ENCODE measurements at places on chromosomes 2 and 18. TPM values are rescaled to one million over a fixed set of nuclear protein-coding genes. Genes with fewer than 3 reads are reported as not detected.

DNA sequence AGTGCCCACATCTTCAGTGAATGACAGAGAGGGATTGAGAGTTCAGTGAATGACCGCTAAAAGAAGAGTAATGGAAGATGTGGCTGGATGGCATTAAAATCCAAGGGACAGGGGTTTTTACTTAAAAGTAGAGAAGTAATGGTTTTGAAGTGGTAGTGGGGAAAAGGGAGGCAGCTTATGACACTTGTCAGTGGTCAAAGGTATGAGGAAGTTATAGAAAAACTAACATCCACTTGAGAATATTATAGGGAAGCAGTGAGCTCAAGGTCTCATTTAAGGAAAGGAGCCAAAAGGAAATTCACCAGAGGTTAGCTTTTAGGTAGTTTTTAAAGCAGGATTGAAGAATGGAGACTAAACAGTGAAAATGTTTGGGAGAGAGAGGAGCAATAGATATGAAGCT is 24.3 kb downstream of the CDK15 start:
- peak overlapping the region; percentile 42 for H3K27ac ChIP-seq
- no peaks in the 10 kb centered on the region for H3K27me3 ChIP-seq
- no peak for DNase-seq

- H3K4me1 ChIP-seq: peaks cover 2% of the 10 kb centered on the region
- peak overlapping the region; percentile 44 for H3K4me3 ChIP-seq
- no peak for DNase-seq
Measured at GRCh38 chr2:172931256-172931894, 144.3 kb upstream of the MAP3K20 start.

- no peaks in the 10 kb centered on the region for H3K27me3 ChIP-seq
- H3K36me3 ChIP-seq: no peaks in the 10 kb centered on the region
- no peak for DNase-seq
- H3K4me1 ChIP-seq: no peaks in the 10 kb centered on the region
- no peak overlapping the region for H3K4me3 ChIP-seq
Measured at GRCh38 chr2:236012155-236012554, 156.0 kb downstream of the GBX2 start.

Gene KCNS3
- total RNA-seq: 6.7 TPM

DNA sequence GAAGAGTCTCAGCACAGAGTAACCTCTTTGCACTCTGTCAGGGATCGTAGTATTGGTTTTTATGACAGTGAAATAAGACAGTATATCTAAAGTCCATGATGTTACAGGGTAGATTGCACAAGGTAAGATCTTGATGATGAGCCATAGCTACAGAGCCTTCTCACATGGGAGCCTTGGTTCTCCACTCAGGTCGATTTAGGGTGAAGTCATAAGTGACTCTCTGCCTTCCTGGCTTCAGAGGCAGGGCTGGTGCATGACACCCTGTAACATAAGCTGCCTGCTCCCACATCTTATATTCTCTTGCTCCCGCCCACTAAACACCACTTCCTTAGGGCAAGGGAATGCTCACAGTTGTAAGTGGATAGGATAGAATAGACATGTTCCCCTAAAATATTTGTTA is 13.3 kb downstream of the DAPL1 start:
- no peaks in the 10 kb centered on the region for H3K4me1 ChIP-seq
- no peaks in the 10 kb centered on the region for H3K27me3 ChIP-seq
- H3K4me3 ChIP-seq: no peak overlapping the region
- H3K36me3 ChIP-seq: no peaks in the 10 kb centered on the region

GRCh38 chr2:16614314-16614860 is 51.2 kb downstream of the CYRIA start:
- no peak for DNase-seq
- no peaks in the 10 kb centered on the region for H3K27me3 ChIP-seq
- H3K36me3 ChIP-seq: peaks cover 3% of the 10 kb centered on the region
- H3K27ac ChIP-seq: no peak overlapping the region
- no peaks in the 10 kb centered on the region for H3K4me1 ChIP-seq

Gene EHD3
- 22.5 TPM for total RNA-seq

DNA sequence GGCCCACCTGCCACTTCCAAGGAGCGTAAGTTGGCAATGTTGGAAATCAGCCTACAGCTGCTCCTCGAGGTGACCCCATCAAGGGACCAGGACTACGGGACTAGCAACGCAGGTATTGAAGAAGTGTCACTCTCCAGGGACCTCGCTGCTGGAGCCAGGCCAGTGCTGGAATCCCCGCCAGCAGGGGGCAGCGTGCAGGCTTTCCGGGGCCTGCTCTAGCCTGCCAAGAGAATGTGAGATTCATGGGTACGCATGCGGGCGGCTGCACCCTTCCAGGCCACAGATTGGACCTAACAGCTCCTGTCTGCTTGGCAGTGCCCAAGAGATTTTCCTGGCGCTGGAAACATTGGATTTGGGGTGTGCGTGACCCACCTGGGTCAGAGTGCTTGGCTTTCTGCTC is 182.8 kb upstream of the RAB12 start:
- no peak overlapping the region for H3K27ac ChIP-seq
- no peaks in the 10 kb centered on the region for H3K4me1 ChIP-seq
- DNase-seq: no peak
- no peaks in the 10 kb centered on the region for H3K36me3 ChIP-seq

DNA sequence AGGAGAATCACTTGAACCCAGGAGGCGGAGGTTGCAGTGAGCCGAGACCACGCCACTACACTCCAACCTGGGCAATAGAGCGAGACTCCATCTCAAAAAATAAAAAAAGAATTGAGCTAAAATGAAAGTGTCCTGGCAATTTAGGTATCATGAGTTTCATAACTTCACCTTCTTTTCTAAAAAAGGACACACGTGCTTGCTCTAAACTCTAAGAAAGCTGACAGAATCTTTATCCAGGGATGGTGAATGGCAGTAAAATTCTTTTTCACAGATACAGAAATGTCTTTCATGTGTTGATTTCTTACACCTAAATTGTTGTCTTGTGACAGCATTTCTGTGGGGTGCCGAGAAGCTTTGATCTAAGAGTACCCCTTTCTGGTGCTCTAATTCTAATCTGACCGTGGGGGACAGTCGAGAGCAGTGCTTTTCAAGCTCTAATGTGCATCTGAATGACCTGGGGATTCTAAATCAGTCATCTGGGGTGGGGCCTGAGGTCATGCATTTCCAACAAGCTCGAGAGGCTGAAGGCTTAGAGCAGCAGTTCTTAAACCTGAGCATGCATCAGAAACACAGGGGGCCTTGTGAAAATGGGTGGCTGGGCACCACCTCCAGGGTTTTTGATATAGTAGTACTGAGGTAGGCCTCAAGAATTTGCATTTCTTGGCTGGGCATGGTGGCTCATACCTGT is 42.1 kb upstream of the REL start:
- H3K27me3 ChIP-seq: no peaks in the 10 kb centered on the region
- H3K4me1 ChIP-seq: no peaks in the 10 kb centered on the region
- H3K27ac ChIP-seq: no peak overlapping the region
- H3K4me3 ChIP-seq: no peak overlapping the region

Gene ADRA2B
- total RNA-seq: 9.4 TPM

Gene MAP2
- 57.6 TPM for total RNA-seq

GRCh38 chr2:46569061-46569560 is 89.7 kb downstream of the TMEM247 start:
- no peaks in the 10 kb centered on the region for H3K27me3 ChIP-seq
- peak overlapping the region; percentile 56 for H3K27ac ChIP-seq
- no peak for DNase-seq
- peaks cover 20% of the 10 kb centered on the region for H3K4me1 ChIP-seq
- no peaks in the 10 kb centered on the region for H3K36me3 ChIP-seq

Gene SCG2
- 0.32 TPM for total RNA-seq

Gene HRH4
- not detected for total RNA-seq

Gene MAT2A
- total RNA-seq: 91.7 TPM

DNA sequence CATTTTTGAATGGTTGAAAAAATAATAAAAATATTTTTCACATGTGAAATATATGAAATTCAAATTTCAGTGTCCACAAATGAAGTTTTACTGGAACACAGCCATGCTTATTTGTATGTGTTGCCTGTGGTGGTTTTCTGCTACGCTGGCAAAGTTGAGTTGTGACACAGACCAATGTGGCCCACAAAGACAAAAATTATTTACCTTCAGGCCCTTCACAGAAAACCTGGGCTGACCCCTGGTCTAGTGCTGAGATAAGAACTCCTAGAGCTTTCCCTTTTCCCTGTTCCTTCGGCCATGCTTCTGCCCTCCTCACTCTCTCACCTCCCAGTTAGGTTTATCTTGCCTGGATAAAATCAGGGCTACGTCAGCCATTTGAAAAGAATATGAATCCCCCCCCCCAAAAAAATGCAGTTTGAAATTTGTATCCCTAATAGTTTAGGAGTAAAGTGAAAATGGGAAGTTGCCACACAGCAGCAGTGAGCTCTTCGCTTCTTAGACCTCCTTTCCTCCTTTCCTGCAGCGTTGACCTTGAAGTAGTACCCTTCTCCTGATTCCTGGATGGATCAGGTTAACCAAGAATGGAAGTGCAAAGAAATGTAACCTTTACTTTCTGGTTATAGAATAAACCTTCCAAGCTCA is 91.0 kb downstream of the LIMS1 start:
- no peak overlapping the region for H3K27ac ChIP-seq
- DNase-seq: no peak

Gene PLA2R1
- total RNA-seq: 9.3 TPM

DNA sequence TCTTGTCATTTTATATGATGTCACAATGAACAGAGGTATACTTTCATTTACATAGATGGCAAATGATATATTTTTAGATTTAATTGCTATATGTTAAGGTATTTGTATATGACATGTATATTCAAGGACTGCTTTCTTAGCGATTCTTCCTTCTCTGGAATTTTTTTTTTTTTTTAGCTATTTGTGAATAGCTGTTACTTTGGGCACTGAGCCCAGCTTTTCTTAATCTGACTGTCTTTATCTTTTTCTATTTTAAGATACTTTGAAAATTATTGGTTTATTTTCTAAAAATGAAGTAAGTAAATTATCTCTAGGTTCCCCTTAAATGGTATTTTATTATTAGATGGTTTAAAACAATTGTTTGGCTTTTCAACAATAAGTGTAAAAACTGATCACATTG is 4.0 kb upstream of the GLS start:
- no peak overlapping the region for H3K4me3 ChIP-seq
- no peak for DNase-seq

Gene MERTK
- total RNA-seq: 11.1 TPM

DNA sequence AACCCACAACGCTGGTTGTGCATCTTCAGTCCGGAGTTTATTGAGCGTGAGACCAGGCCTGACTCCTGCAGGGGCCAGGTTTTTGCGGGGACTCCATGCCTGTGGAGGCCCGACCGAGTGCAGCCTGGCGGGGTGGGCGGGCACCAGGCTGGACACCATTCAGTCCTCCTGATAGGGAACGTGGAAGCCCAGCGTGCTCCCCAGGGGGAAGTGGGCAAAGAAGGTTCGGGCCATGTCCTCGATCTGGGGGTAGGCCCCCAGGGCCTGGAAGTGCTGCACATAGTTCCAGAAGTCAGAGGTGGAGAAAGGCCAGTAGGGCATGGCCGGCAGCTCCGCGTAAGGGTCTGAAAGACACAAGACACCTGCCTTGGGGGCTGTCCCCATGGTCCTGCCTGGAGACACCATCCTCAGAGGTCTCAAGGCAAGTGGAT is 1.4 kb downstream of the OTOS start:
- no peak overlapping the region for H3K27ac ChIP-seq
- H3K4me1 ChIP-seq: peaks cover 11% of the 10 kb centered on the region
- H3K4me3 ChIP-seq: no peak overlapping the region
- no peaks in the 10 kb centered on the region for H3K27me3 ChIP-seq
- no peaks in the 10 kb centered on the region for H3K36me3 ChIP-seq
- peak; percentile 57 for DNase-seq

- no peaks in the 10 kb centered on the region for H3K4me1 ChIP-seq
- H3K27me3 ChIP-seq: no peaks in the 10 kb centered on the region
- no peaks in the 10 kb centered on the region for H3K36me3 ChIP-seq
- H3K4me3 ChIP-seq: no peak overlapping the region
Measured at GRCh38 chr2:4144731-4145130, 441.4 kb downstream of the DCDC2C start.

DNA sequence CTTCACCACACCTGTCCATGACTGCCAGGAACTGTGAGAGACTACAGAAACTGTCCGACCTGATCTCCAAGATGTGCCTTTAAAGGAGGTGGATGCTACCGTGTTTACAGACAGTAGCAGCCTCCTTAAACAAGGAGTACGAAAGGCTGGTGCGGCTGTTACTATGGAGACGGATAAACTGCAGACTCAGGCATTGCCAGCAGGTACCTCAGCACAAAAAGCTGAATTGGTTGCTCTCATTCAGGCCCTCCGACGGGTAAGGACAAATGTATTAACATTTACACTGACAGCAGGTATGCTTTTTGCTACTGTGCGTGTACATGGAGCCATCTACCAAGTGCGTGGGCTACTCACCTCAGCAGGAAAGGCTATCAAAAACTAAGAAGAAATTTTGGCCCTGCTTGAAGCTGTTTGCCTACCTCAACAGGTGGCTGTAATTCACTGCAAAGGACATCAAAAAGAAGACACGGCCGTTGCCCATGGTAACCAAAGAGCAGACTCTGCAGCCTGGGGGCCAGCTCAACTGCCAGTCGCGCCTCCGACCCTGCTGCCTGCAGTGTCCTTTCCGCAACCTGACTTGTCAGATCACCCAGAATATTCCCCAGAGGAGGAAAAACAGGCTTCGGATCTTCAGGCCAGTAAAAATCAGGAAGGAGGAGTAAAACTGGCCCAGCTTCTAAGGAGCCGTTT is 30.9 kb downstream of the SKA1 start:
- no peak for DNase-seq
- H3K4me3 ChIP-seq: no peak overlapping the region
- H3K4me1 ChIP-seq: no peaks in the 10 kb centered on the region
- H3K27me3 ChIP-seq: no peaks in the 10 kb centered on the region
- H3K36me3 ChIP-seq: no peaks in the 10 kb centered on the region

DNA sequence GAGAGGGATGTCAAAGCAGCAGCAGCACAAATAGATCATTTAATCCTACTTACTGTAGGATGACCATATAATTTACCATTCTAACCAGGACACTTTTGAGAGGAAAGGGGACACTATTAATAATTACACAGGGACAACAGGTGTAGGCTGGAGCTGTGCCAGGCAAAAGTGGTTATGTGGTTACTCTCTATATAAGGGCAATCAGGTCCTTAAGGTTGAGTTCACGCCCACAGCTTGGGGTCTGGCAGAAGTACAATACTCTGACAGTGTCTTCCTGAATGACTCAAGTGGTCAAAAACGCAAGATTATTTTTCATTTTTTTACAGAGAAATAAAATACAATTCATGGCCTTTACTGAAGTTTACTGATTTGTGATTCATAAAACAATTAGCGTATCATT is 2.8 kb downstream of the PREPL start:
- no peak for DNase-seq
- no peaks in the 10 kb centered on the region for H3K27me3 ChIP-seq
- peaks cover 29% of the 10 kb centered on the region for H3K4me1 ChIP-seq

GRCh38 chr2:31992025-31992579 is 18.7 kb downstream of the MEMO1 start:
- no peak overlapping the region for H3K27ac ChIP-seq
- no peak for DNase-seq
- no peaks in the 10 kb centered on the region for H3K27me3 ChIP-seq
- no peak overlapping the region for H3K4me3 ChIP-seq

Gene PROC
- total RNA-seq: not detected

- no peak for DNase-seq
- no peaks in the 10 kb centered on the region for H3K27me3 ChIP-seq
- H3K36me3 ChIP-seq: no peaks in the 10 kb centered on the region
- H3K4me3 ChIP-seq: no peak overlapping the region
- H3K4me1 ChIP-seq: no peaks in the 10 kb centered on the region
Measured at GRCh38 chr18:62637807-62638687, 77.3 kb upstream of the PHLPP1 start.

GRCh38 chr18:70151614-70152013 is 53.9 kb downstream of the RTTN start:
- H3K27ac ChIP-seq: no peak overlapping the region
- H3K36me3 ChIP-seq: peaks cover 10% of the 10 kb centered on the region
- H3K27me3 ChIP-seq: no peaks in the 10 kb centered on the region
- H3K4me3 ChIP-seq: no peak overlapping the region

All from ascending aorta (tissue), 2 donors.